Right kidney (tissue), 9 donors: ENCODE measurements at places on chromosomes 3 and 15.

DNA sequence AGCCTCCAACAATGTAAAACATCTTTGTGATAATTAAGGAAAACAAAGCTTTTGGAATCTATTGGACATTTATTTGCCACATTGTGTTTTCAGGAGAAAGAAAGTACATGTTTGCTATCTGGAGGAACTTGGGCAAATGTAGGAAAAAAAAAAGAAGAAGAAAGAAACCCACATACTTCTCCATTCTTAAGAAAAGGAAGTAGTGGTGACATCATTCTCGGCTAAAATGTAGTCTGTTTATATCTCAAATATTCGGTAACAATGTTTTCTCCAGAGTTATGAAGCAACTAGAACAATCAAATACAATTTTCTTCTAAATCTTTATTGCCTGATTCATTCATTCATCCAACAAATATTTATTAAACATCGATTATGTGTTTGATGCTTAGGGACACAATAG, 2.3 kb upstream of the TGFBR2 start:
- no peak for DNase-seq

GRCh38 chr3:82978368-82978767, 1216.9 kb upstream of the GBE1 start:
- DNase-seq, result no peak

GRCh38 chr3:11825301-11825700, 21.4 kb downstream of the TAMM41 start:
- no peak for DNase-seq

DNA sequence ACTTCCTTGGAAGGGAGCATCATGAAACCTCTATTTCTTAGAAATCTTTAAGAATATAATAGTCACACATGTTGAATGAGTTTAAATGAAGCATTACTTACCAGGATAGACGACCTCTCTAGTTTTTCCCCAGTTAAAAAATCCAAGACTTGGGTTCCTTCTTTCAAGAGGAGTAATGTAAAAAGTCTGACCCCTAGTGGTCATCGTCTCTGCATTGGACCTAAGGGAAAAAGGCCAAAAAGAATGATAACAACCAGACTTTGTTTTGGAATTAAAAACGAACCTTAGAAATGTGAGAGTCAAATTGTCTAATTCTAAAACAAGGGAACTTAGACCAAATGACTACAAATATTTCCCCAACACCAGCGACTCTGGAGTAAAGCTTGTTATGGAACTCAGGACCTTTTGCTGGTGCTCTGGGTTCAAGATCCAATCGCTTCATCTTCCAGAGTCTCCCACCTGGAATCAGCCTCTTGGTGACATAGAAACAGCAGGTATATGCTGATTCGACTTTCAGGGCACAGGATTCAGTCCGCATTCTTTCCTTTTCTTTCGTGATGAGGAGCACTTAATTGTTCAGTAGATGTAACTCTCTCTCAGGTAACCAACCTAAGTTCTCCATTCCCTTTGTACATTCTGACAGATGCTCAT, 214.8 kb upstream of the TPRG1 start:
- no peak for DNase-seq

DNA sequence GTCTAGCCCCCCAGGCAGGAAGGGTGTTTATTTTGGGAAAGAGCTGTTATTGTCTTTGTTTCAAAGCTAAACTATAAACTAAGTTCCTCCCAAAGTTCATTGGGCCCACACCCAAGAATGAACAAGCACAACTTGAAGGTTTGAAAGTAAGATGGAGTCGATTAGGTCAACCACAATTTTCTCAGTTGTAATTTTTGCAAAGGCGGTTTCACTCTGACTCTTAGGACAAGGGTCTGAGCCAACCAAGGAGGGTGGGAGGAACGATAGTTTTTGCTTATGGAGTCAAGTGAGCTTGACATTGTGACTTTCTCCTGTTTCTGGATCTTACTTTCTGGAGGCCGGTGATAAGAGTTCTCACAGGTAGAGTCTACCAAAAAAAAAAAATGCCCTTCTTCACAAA, 5.8 kb upstream of the ZNF770 start:
- no peak for DNase-seq

- peak; percentile 67 for DNase-seq
Measured at GRCh38 chr3:128432971-128433836, 33.5 kb downstream of the DNAJB8 start.

GRCh38 chr3:23242106-23242505, 39.0 kb downstream of the UBE2E2 start:
- DNase-seq, result no peak

- peak; percentile 19 for DNase-seq
Measured at GRCh38 chr3:184907681-184908649, 96.0 kb downstream of the VPS8 start.

DNA sequence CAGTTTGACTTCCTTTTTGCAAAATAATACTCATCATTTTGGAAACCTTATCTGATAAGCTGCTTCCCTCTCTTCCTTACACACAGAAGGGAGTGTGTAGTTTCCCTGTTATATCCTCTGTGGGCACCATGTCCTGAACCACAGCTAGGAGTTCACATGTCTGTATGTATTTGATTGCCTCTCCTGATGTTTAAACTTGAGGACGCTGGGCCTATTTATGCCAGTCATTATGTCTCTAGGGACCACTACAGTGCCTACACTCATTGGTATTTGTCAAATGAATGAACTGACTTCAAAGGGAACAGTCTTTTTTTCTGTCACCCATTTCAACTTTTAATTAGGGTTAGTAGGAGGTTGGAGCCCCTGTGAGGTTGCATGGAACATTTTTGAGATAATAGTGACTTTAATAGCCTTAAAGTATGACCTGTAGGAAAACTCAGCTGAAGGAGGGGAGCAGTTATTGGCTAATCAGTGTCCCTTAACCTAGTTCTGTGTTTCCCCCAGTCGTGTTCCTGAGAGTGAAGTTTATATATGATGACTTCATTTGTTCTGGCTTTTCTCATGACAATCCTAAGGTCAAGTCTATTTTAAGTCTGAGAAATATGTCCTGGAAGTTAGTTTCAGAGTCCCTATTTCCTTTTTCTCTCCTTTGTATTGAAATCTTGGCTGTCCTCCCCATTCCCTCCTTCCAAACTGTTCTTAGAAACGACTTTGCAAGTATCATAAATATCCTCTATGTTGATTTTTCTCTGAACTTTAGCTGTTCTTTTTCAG, 28.9 kb downstream of the PDE8A start:
- no peak for DNase-seq

DNA sequence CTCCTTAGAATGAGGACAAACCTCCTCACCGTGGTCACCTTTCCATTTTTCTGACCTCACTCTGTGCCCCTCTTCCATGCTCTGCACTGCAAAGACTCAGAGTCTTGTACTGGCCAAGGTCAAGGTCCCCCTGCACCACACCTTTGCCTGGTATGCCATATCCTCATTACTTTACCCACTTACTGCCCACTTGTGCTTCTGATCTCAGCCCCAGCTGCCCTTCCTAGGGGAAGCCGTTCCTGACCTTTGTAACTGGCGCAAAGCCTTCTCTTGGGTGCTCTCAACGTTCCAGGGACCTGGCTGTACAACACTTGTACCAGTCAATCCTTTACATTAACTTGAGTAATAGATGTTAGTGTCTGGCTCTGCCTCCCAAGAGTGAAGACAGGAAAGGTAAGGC, 256.0 kb downstream of the SV2B start:
- DNase-seq, result no peak

GRCh38 chr3:125045194-125045593, 10.6 kb downstream of the HEG1 start:
- no peak for DNase-seq

GRCh38 chr3:195883160-195883559, 25.2 kb downstream of the TNK2 start:
- no peak for DNase-seq

DNA sequence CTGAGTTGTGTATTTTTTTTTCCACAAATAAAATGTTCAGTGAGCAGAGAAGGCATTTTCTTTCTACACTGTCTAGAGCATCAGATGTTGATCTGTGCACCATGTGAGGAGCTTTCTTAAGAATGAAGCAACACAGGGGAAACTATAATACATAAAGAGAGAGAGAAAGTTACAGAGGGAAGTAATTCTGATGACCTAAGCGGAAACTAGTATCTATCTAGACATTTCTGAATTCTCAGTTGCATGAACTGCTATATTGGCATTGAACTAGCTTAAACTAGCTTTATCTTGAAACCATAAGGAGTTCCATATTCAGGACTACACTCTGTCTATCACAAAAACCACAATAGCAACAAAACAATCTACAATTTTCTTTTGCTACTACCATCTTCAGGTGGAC, 822.4 kb downstream of the VGLL3 start:
- no peak for DNase-seq

DNA sequence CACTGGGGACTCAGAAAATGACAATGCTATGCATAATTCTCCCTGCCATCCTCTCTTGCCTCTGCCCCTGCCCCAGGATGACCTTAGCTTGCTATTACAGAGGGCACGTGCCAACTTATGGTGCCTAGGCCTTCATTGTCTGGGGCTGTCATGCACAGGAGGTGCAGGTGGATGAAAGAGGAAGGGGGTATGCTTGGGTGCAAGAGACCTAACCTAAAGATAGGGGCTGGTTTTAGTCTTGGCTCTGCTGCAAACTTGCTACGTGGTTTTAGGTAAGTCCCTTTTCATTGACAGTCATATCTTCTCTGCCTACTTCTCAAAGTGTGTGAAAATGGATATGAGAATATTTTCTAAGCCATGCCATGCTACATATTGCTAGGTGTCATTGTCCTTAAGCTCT, 161.3 kb downstream of the EPHB1 start:
- DNase-seq, result no peak

DNA sequence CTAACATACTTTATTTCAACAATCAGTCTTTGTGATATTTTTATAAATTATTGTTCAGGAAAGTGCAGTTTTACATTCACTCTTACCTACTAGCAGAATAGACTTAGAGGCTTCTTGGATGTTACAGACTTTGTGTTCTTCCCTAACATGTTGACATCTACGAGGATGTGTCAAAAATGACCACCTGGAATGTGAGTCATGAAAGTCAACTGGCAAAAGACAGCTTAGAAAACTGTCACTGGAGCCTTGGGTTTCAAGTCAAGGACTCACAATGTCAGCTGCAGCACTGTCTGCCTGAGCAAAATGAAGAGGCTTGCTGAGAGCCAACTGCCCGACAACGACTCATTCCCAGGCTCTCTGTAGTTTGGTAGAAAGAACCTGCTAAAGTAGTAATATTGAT, 91.5 kb downstream of the CERS3 start:
- no peak for DNase-seq

DNA sequence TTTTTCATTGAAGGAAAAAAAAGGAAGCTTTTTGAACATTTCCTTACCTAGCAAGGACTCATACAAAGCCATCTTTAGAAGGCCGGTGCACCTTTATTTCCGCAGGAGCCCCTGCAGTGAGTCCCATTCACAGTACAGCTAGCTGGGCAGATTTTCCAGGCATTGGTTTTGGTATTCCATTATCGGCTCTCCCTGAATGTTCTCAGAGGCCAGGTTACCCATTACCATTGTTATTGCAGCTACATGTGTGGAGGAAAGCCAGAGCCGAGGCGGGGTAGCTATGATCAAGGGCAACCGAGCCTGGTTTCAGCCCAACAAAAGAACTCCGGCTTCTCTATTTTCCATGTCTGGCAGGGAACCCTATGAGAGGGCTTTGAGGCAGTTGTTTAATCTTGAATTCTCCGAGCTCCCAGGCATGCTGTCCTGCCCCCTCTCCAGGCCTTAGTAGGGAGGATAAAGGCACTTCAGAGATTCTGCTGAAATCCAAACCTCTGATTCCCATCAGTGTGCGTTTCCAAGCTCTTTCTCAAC, 100.3 kb downstream of the LRRK1 start:
- no peak for DNase-seq

DNA sequence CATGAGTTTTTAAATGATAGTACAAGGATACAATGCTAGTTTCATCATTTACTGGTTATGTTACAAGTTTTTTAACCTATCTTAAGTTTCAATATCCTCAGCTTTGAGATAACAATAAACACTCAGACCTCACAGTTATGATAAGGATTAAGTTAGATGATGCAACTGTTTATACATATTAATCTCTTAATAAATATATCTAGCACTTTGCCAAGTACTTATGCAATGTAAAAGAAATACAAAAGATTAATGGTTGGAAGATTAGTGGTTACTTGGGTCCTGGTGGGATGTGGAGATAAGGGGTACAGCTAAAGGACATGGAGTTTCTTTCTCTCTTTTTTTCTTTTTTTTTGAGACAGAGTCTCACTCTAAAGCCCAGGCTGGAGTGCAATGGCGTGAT, 12.0 kb downstream of the SPPL2A start:
- DNase-seq, result no peak

GRCh38 chr3:32387512-32387911, 4.1 kb upstream of the CMTM7 start:
- DNase-seq, result no peak

- DNase-seq, result no peak
Measured at GRCh38 chr3:143831994-143832393, 16.3 kb downstream of the SLC9A9 start.

DNA sequence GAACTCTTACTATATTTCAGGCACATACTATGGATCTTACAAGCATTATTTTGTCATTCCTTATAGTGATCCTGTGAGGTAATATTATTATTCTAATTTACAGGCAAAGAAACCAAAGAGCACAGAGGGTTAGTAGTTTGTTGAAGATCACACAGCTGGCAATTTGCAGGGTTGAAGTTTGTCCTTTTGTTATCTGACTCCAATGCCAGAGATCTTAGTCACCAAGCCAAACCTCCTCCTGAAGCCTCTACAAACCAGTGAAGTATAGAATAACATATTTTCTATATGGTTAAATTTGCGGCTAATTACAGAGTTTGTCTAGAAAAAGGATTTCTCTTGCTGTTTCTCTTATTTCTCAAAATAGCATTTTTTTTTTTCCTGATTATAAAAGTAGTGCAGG, 11.2 kb downstream of the ISLR2 start:
- no peak for DNase-seq

GRCh38 chr15:35867356-35867755, 321.4 kb upstream of the DPH6 start:
- DNase-seq, result no peak
